SK-MEL-5 (cell line): ENCODE measurements at places on chromosomes 12 and 14.

GRCh38 chr12:3123729-3124128, 46.5 kb downstream of the TSPAN9 start:
- no peak for DNase-seq

DNA sequence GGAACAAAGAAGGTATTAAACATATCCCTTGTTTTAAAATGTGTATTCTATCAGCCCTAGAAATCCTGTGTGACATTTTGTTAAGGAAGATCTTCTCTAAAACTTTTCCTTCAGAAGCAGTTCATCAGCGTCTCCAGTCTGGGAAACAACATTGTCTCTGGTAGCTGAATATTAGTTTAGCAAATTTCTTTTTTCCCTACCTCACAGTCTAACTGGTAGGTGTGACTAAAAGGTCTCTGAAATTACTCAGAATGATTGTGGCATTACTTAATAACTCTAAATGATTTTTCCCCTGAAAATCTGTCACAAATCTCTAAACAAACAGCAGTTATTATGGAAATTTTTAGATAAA, 1044.8 kb downstream of the FLRT2 start:
- no peak for DNase-seq

GRCh38 chr12:47077206-47078085, 2.0 kb upstream of the PCED1B start:
- no peak for DNase-seq

DNA sequence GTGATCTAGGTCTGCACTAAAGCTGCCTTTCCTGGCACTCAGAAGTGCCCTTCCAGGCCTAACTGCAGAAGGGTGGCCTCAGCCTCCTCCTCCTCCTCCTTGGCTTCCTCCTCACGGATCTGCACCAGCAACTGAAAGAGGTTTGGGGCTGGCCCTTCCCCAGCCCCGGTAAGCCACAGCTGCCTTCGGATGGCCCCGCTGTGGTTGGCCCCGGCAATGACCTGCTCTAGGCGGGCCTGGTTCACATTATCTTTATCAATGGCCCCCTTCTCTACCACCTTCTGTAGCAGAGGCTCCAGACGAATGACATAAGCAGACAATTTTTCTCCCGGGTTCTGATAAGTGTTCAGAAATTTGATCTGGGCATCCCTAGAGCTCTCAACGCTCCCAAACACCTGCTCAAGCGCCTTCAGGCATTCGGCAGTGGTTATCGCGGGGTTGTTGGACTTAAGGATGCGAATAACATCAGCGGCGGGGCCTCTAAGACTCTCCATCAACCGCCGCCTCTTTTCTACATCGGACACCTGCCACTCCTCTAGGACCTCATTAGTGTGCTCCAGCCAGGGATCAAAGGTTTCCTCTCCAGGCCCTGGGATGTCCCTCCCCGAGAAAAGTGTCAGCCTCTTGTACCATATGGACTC, 1.5 kb downstream of the PNMA1 start:
- DNase-seq: no peak

DNA sequence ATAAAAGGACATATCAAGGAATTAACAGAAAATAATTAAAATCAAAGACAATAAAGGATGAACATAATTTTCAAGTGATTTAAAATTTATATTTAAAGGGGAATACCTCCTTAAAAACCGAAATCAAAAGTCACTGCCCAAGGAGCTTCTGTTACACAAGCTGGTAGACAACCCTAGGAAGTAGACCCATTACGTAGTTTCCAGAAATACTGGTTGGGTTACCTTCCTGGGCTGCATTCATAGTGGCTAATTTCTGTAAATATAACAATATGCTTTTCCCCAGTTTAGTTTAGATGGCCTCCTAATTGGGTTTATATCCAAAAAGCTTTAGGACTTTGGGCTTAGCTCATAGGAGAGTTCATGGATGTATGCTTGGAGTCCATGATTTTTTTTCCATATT, 2.1 kb upstream of the EDDM3A start:
- no peak for DNase-seq

DNA sequence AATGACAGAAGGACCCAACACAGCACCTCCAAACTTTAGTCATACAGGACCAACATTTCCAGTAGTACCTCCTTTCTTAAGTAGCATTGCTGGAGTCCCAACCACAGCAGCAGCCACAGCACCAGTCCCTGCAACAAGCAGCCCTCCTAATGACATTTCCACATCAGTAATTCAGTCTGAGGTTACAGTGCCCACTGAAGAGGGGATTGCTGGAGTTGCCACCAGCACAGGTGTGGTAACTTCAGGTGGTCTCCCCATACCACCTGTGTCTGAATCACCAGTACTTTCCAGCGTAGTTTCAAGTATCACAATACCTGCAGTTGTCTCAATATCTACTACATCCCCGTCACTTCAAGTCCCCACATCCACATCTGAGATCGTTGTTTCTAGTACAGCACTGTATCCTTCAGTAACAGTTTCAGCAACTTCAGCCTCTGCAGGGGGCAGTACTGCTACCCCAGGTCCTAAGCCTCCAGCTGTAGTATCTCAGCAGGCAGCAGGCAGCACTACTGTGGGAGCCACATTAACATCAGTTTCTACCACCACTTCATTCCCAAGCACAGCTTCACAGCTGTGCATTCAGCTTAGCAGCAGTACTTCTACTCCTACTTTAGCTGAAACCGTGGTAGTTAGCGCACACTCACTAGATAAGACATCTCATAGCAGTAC, 64.6 kb downstream of the RAD52 start:
- DNase-seq: no peak
